ENCODE measurements at places on chromosomes 1 and 21.
A peak's percentile ranks its signal among the peaks of the same experiment; 100 is the strongest.

DNA sequence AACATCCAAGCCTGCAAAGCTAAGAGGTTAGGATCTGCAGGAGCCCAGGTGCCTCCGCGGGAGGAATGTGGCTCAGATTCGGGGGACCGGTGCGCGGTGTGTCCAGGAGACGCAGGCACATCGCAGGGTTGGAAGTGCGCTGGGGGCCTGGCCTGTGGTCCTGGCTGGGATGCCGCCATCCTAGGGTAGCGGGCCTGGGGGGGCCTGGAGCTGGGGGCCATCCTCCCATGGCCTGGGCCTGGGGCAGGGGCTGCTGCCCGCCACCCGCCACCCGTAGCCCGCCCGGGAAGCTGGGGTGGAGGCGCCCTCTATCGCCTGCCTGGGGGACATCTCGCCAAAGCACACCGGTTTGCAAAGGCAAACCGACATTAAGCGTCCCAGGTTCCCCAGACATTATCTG, 170.6 kb upstream of the ARHGEF16 start:
- peak; percentile 7 for DNase-seq

- DNase-seq: no peak
These were observed 37.5 kb downstream of the GPR88 start for GRCh38 chr1:100575406-100575805.

GRCh38 chr1:13754510-13755103, 54.6 kb downstream of the PRDM2 start:
- DNase-seq: no peak

DNA sequence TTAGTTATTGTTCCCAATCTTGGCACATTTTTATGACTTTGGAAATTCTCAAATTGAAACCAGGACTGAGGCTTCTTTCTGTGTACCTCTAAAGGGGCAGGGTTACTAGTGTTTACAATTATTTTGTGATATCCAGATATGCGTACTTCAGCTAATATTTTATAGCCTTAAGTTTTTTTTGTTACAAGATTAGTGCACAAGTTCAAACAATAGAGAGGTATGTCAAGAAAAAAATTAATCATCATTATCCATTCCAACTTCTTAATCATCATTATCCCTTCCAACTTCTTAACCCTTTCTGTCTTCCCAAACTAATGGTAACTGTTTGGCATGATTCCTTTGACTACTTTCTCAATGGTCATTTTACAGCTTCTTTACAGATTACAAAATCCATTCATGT, 272.9 kb upstream of the C1orf105 start:
- no peak for DNase-seq

GRCh38 chr1:39411526-39412478, 79.6 kb upstream of the BMP8A start:
- DNase-seq: no peak

- DNase-seq: no peak
These were observed 12.6 kb downstream of the MCL1 start for GRCh38 chr1:150566589-150567340.

- no peak for DNase-seq
These were observed 22.0 kb upstream of the BOLA1 start for GRCh38 chr1:149877211-149877946.

- DNase-seq: no peak
These were observed 93.1 kb downstream of the SLC16A1 start for GRCh38 chr1:112862753-112863426.

- no peak for DNase-seq
These were observed 68.3 kb downstream of the CLIC6 start for GRCh38 chr21:34737115-34737514.

DNA sequence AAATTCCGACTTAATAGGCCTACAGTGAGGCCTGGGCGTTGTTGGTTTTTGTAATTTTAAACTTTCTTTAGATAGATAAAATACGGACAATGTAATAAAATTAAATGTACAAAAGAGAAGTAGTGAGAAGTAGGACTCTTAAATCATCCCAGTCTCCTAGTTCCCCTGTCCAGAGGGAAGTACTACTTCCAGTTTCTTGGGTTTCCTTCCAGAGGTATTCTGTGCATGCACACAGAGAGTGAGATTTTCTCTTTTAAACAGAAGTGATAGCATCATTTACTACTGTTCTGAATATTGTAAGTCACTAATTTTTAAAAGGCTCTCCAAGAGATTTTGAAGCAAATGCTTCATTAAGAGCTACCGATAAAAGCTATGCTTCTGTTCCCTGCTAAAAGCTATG, 7.2 kb upstream of the FNBP1L start:
- no peak for DNase-seq

DNA sequence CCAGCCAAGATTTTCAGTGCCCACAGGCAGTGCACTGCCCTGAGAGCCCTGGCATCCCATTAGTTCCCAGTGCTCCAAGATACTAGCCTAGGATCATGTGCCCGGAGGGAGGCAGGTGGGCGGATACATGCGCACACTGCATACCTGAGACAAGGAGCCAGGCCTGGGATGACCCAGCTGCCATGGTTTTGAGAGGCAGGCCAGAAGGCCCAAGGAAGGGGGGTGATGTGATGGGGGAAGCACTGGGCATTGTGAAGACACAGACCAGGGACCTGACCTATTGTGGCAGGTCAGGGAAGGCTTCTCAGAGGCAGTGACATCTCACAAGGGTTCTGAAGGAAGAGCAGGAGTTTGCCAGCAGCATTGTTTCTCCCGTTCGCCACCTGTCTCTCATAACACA, 3.6 kb downstream of the ZC3H12A start:
- DNase-seq: no peak

DNA sequence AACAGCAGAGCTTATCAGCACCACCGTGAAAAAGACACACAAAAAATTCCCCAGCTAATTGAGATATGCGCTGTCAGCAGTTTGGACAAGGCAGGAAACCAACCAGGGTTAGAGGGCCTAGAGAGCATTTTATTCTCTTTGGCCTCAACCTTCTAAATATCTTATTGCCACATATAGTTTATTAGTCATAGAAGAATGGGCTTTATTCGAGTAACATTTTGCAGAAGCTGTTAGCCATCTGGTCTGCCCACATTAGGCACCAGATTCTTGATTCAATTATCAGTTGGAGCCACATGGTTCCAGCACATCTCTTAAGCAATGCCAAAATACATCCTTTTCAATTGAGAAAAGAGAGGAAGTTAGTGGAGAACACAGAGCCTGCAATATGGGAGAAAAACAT, 109.9 kb upstream of the CXADR start:
- no peak for DNase-seq

- DNase-seq: no peak
These were observed 16.1 kb downstream of the CLCN6 start for GRCh38 chr1:11822091-11822490.

GRCh38 chr1:213287987-213288386, 236.9 kb downstream of the RPS6KC1 start:
- DNase-seq: no peak

- DNase-seq: peak; percentile 48
These were observed 11.1 kb upstream of the C1orf174 start for GRCh38 chr1:3910857-3911845.

- no peak for DNase-seq
These were observed 39.4 kb downstream of the EIF2D start for GRCh38 chr1:206572835-206573234.

DNA sequence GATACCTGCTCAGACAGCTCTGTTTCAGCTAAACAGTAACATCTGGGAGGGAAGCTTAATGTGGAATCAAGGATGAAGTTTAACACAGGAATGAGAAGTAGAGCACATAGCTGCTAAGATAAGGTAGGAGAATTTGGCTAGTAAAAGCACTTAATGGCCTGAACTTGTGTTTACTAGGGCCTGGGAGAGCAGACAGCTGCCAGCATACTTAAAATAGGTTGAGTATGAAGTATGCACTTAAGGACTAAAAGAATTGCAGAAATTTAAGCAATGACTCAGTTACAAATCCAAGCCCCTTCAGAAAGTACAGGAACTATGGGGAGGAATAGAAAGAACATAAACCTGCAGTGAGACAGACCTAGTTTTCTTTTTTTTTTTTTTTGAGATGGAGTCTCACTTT, 53.0 kb downstream of the BACH1 start:
- no peak for DNase-seq

DNA sequence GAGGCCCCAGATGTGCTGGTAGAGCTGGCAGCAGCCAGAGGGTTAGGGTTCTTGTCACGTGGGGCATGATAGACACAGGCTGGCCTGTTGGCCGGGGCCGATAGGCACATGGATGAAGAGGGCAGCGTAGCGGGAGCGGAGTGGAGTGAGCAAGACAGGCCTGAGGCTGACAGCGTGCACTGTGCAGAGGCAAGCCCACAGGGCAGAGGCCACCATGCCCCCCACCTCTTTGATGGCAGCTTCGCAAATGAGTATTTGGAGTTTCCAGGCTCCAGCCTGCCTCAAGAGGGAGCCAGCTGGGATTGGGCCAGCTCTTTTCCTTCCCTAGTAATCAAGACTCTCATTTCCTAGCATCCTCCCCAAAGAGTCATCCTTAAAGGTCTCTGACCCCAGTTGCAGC, 43.5 kb downstream of the TMCC2 start:
- DNase-seq: no peak

GRCh38 chr1:4854367-4854766, 200.0 kb downstream of the AJAP1 start:
- DNase-seq: no peak

- DNase-seq: no peak
These were observed 80.9 kb downstream of the MTR start for GRCh38 chr1:236875975-236876374.

- DNase-seq: no peak
These were observed 54.1 kb downstream of the CD2 start for GRCh38 chr1:116808200-116808847.

GRCh38 chr1:151893176-151893924, 16.0 kb downstream of the THEM4 start:
- no peak for DNase-seq

DNA sequence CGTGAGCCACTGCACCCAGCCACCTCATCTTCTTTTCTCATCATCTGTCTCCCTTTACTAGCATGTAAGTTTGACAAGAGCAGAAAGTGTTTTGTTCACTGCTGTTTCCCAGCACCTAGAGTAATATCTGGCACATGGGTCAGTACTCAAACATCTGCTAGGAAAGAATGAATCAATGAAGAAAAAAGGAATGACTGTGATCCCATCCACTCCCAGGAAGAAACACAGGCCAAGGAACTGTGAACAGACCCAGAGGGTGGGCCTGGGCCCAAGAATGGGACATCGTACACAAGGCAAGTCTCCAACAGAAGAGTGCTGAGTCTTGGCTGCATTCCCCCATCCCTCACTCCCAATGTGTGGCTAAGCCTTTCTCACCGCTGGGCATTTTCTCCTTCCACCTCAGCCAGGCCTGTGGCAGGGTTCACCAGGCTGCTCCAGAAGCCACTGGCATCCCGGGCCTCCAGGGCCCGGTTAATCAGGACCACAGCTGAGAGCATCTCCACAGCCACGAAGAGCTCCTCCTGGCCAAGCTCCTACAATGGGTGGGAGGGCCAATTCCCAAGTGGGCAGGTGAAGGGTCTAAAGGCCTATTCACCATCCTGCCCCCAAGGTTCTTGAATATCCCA, 18.4 kb downstream of the IQGAP3 start:
- no peak for DNase-seq

DNA sequence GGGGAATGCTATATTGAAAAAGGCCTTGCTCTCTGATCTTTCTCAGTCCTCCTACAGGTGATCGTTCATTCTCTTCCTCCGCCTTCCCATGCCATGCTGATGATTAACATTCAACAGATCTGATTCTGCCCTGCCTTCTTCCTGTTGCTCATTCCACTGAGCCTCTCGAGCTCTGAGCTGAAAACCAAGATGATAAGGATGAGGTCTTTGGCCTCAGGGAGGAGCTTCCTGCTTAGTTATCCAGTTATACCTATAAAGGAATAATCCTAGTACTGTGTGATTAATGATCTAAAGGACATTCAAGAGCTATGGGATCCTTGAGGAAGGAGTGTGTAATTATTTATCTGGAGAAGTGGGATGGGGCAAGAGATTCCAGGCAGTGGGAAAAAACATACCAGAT, 25.2 kb upstream of the MAP3K7CL start:
- no peak for DNase-seq

DNA sequence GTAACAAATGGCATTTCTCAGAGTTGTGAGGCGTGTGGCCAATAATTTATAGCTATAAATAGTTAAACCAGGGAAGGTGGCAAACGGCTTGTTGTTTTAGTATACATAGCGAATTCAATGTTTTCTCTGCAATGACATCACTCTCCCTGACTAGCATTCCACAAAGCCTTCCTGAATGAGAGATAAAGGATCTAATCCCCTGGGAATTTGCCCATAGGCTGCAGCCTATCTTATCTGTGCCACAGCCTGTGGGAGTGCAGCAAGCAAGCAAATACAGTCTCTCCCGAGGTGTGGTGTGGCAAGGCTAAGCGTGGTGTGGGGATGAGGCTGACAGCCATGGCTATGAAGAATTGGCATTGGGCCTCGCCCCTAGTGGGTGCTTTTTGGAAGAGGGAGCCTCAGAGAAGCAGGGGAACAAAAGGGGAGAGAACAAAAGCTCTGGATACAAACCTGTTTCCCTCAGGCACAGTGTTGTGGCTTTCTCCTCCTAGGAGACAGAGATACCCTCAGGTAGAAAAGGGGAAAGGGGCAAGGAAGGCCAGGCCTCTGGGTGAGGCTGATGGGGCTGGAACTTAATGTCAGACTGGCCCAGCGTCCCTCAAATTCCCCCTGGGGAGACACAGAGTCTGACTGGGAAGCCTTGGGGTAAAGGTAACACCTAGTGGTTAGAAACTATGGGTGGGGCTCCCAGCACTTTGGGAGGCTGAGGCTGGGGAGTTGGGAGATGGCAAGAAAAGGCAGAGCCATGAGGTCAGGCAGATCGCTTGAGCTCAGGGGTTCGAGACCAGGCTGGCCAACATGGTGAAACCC, 8.9 kb downstream of the TAGLN2 start:
- no peak for DNase-seq

- no peak for DNase-seq
These were observed 44.3 kb upstream of the KCNK1 start for GRCh38 chr1:233569636-233570035.

DNA sequence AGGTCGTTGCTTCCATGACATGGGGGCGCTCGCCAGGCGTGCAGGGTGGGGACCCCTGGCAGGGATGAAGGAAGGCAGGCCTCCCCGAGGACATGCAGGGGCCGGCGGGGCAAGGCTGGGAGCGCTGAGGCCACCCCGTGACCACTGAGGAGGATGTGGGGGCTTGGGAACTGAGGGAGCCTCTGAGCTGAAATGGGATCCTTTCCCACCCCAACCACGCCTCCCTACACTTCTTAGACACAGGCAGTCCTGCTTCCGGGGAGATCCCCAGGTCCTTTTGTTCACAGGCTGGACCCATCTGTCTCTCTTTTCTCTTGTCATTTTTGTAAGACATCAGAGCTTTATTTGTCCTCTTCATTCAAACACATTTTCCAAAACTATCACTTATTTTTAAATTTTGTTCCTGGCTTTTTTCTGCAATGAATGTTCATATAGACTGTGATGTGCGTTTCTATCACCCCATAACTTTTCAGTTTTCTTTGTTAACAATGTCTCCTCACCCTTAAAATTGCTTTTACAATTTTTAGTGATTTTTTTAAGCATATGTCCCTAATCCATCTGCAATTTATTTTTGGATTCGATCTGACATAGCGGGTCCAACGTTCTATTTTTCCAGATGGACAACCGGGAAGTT, 156.7 kb upstream of the BACE2 start:
- DNase-seq: no peak
